WTC11 (cell line): ENCODE measurements at places on chromosomes 1 and 21.

DNA sequence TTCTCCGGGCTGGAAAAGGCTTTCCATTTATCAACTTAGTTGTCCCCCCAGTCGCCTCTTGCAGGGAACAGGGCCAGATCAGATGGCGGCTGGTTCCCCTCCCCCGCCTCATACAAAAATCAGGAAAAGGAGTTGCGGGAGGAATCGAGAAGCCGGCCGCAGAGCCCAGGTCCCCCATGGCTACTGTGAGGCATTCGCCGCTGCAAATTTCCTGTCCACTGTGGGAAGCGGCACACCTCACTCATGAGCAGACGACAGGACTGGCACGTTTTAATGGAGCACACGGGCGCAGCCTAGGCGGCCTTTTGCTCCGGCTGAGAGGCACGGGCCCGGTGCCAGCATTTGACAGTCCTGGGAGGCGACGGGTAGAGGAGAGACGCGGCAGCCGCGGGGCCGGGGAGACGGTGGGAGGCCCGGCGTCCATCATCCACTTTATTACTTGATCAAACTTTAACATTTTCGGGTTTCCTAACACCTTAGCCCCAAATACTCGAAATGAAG, 1.1 kb downstream of the GNG4 start:
- DNase-seq: no peak

DNA sequence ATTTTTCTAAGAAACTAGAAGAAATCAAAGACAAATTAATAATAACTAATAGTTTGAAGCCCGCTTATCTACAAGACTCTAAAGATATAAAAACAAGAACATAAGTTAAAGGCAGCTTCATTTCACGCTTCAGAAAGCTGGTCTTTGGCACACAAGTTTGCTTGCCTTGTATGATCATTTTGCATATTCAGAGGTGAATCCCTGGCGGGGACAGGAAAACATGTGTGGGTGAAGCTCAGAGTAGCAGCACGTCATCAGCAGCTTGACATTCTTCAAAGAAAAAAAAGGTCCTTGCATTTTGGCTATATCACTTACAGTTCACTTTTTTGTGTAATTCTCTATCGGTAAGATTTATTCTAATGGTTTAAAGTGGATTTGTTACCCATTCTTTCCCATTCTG, 1911.8 kb downstream of the MRPL39 start:
- DNase-seq: no peak

DNA sequence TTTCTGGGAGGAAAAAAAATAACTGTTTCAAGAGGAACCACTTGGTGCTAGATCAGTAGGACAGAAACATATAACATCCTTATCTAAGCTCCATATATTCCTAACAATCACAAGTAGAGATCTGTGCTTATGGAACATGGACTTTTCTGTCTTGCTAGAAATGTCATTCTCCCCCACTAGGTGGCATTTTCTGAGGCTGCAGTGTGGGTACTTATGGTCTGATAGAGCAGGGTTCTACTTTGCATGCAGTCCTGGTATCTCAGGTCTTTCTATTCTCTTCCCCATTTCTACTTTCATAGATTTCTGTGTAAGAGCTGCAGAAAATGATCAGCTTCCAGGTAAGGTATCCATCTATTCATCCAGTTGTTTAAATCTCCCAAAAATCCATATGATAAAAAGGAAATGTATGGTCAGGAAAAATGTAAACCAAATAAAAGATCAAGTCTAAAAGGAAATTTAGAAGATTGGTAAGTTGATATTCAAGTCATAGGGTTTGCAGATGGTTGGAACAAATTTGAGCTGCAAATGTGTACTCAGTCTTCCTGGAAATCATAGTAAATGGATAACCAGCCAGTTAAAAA, 1.5 kb downstream of the ZNF684 start:
- peak; percentile 22 for DNase-seq

GRCh38 chr1:1334835-1335234, 3.8 kb downstream of the TAS1R3 start:
- DNase-seq: peak; percentile 83

GRCh38 chr1:151924691-151925587, 15.6 kb upstream of the THEM4 start:
- no peak for DNase-seq

DNA sequence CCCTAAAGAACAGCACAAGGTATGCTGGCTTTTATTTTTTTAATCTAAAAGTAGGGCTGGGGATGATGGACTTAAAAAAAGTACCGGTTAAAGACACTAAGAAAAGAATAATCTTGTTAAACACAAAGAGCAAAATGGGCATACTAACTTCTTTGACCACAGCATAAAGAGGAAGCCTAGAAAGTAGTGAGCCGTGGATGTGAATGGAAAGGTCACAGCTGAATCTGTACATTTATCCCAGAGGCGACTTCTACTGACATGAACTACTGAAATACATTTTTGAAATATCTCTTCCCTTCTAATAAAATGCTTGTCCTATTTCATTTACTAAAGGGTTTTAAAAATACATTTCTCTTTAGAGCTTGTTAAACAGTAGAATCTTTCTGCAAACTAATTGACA, 140.7 kb downstream of the SLC45A1 start:
- no peak for DNase-seq

DNA sequence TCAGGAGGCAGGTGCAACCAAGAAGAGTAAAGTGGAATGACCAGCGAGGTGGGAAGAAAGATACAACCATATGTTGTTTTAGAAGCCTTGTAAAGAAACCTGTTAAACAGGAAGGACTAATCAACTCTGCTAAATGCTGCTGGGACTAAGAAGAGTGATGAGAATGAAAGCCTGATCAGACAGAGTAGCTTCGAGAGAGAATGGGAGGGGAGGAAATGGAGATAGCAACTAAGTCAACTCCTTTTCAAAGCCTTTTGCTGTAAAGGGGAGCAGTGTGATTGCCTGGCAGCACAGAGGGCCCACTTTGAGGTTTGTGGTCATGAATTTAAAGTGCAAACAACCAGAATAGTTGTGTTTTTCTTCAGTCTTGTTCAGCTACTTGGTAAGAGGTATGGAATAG, 31.4 kb downstream of the SLC30A7 start:
- no peak for DNase-seq

DNA sequence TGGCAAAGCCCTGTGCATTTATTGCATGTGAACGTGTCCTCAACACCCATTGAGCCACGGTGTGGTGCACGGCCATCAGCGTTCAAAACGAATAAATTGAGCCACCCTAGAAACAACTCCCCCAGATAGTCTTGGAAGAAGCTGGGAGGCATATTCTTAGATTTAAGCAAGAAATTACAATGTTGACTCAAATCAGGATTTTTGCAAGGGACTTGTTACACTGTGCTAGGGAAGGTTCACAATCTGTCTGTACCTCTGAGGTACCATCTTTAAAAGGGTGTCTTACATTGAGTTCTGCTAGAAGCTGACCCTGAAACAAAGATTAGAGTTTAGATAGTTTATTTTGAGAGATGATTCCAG, 16.2 kb downstream of the CD247 start:
- DNase-seq: no peak

GRCh38 chr1:175317779-175318178, 125.2 kb upstream of the KIAA0040 start:
- DNase-seq: no peak

DNA sequence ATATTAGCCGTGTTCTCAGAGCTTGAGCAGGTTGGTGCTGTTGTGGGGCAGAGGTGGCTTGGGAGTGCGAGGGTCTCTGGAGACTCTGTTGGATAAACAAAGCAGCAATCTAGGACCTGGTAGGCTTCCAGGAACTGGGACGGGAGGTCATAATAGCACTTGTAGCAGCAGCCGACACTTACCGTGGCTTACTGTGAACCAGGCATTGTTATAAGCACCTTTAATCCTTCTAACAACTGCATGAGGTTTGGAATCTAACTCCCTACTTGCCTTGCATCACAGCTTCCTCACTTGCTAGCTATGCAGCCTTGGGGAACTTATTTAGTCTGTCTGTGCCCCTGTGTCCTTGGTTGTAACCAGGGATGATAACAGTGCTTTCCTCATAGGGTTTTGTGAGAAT, 94.9 kb downstream of the NAV1 start:
- no peak for DNase-seq

- no peak for DNase-seq
These were observed 52.8 kb downstream of the DPT start for GRCh38 chr1:168676029-168676812.

DNA sequence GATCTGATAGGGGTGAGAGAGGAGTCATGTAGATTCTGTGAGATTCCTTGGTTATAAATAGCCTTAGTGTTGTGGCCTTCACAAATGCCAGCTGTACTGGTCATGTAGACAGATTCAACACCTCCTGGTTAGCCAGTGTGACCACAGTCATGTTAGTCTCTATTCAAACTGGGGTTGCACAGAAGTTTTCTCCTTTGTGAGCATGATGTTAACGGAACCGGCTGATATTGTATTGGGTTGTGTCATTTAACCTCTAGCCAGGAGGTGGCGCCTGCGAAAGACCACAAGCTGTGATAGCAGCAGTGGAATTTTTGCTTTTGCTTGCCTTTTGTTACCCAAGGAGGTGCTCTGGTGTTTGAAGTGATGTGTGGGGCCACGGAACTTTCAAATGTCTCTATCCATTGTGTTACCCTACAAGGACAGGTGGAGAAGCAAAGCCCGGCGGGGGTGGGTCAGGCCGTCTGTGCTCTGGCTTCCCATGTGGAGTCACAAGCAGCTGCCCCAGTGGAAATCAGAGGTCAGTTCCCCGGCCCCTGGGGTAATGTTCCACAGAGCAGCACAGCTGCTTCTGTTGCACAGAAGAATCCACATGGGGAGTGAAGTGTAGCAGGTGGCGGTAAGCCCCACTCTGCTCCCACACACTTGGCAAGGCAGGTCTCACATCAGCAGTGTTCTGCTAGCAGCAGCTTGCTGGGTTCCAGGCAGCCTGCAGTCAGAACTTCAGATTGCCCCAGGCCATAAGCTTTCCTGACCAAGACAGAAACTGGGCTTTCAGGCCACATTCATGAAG, 112.6 kb downstream of the ADAMTS1 start:
- DNase-seq: peak; percentile 66

DNA sequence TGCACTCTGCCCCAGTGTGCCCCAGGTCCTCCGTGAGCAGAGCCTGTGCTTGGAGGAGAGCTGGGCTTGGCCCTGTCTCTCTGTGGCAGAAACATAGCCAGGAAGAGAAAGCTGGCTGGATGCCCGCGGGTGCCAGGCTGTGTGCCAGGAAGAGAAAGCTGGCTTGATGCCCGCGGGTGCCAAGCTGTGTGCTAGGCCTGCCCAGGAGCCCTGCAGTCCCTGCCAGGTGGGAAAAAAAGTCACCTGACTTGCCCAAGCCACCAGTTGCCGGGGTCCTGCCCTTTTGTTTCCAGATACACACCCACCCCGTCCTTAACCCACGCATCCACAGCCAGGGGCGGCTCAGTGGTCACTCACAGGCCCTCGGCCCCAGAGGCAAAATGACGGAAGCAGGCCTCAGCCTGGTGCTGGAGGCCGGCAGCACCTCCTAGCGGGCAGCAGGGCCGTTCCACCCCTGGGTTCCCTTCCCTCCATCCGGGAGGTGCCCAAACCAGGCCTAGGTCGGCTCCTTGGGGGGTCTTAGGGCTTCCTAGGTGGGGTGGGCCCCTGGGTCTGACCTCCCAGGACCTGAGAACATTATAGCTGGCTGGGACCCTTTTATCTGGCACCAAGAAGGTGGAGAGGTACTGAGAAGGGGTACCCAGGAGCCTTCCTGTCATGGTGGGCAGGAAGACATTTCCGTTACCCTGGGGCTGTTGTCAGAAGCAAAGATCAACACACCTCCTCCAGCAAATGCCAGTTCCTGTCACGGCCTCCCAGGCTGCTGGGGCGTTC, 9.1 kb downstream of the ITGB2 start:
- no peak for DNase-seq

DNA sequence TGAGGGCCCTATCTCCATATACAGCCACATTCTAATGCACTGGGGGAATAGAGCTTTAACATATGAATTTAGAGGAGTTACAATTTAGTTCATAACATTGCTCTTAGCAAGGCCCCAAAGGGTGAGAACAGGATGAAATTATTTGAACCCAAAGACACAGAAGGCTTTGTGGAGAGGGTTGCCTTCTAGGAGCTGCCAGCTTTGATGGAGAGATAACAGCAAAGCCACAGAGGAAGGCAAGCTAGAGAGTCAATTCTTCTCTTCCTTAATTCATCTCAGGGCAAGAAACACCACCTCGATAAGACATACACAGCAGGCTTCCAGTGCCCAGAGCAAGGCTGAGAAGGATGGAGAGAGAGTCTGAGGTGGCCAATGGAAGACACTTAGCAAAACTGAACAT, 94.8 kb upstream of the TMPRSS15 start:
- DNase-seq: no peak

DNA sequence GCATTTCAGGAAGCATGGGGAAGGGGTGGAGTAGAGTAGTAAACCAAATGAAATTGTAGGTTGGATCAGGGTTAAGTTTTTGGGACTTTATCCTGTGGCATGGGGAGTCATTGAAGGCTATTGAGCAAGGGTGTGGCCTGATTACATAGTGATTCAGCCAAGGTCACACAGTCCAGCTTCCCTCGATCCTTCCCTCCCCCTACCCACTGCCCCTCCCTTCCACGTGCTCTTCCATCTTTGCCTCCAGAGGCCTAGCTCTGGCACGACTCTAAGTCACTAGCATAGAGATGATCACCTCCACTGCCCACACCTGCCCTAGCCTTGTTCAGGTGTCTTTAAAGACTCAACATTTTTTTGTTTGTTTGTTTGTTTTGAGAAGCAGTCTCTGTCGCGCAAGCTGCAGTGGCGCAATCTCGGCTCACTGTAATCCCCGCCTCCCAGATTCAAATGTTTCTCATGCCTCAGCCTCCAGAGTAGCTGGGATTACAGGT, 37.2 kb upstream of the SLC9A1 start:
- DNase-seq: no peak

DNA sequence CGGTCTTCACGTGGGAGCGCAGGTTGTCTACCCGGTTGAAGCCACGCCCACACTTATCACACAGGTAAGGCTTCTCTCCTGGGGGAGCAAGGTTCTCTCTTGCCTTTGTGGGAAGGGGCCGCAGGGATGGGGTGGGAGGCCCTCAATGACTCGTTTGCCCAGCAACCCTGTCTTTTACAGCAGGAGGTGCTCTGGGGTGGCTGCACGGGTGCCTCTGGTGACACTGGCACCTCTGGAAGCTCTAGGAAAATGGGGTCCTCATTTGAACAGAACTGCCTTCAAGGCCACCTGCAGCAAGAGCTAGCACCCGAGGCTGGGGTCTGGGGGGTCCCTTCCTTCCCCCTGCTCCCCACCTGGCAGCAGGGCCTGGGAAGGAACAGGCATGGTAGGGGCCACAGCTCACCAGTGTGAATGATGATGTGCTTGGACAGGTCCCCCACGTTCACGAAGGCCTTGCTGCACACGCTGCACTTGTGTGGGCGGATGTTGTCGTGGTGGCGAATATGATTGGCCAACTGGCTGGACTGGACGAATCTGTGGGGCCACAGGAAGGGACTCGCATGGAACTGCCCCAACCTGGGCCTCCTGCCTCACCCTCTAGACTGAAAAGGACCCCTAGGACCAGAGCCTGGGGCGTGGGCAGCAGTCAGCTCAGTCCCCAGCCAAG, 33.1 kb downstream of the ZBTB17 start:
- DNase-seq: no peak

GRCh38 chr1:18955131-18955440, 1.4 kb downstream of the IFFO2 start:
- DNase-seq: no peak

GRCh38 chr1:179183857-179184256, 45.6 kb downstream of the ABL2 start:
- no peak for DNase-seq

GRCh38 chr1:87252406-87252805, 76.3 kb upstream of the LMO4 start:
- no peak for DNase-seq

- DNase-seq: no peak
These were observed 24.0 kb upstream of the STUM start for GRCh38 chr1:226524547-226524946.

- DNase-seq: no peak
These were observed 380.7 kb upstream of the NR5A2 start for GRCh38 chr1:199646761-199647160.

GRCh38 chr1:189374816-189375215, 1102.8 kb downstream of the BRINP3 start:
- no peak for DNase-seq
